ENCODE measurements at places on chromosomes 2 and 18.

- DNase-seq, result no peak
These were observed 3.6 kb downstream of the TTR start for GRCh38 chr18:31595121-31595771.

GRCh38 chr2:46015671-46016070 is 281.5 kb upstream of the EPAS1 start:
- no peak for DNase-seq

DNA sequence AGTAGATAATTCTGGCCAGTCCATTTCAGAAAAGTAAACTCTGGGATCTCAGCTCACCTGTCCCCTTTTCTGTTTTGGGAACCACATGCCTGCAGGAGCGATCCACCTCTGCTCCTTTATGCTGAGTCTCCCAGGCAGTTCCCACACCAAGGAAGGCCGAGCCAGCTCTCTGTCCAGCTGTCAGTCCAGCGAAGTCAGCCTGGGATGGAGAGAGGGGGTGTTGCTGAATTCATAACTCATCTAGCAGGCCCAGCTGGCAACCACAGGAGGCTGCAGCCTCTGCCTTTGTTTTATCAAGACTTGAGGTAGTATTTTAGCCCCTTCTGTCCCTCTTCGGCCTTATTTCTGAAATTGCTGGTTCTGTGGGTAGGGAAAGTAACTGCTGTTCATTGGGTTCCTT is 209.9 kb downstream of the ARL4C start:
- no peak for DNase-seq

GRCh38 chr2:180101846-180102245 is 94.7 kb upstream of the CWC22 start:
- DNase-seq, result no peak

DNA sequence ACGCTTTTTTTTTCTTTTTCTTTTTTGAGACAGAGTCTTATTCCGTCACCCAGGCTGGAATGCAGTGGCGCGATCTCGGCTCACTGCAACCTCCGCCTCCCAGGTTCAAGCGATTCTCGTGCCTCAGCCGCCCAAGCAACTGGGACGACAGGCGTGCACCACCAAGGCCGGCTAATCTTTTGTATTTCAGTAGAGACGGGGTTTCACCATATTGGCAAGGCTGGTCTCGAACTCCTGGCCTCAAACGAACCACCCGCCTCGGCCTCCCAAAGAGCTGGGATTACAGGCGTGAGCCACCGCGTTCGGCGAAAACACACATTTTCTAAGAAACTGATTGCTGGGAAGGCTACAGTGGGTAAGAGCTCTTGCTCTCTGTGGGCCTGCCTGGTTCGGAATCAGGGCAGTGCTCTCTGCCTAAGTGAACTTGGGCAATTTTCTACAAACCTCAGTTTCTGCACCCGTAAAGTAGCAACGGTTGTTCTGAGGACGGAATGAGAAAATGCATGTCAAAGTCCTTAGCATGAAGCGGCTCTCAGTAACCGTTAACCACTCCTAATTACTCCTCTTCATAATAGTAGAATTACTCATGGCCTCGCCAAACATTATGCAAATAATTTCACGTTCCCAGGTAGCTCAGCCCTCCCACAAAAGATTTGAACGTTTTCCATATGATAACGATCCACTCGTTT is 1.0 kb upstream of the PMAIP1 start:
- no peak for DNase-seq

GRCh38 chr18:75135158-75135725 is 73.7 kb downstream of the PTGR3 start:
- no peak for DNase-seq

DNA sequence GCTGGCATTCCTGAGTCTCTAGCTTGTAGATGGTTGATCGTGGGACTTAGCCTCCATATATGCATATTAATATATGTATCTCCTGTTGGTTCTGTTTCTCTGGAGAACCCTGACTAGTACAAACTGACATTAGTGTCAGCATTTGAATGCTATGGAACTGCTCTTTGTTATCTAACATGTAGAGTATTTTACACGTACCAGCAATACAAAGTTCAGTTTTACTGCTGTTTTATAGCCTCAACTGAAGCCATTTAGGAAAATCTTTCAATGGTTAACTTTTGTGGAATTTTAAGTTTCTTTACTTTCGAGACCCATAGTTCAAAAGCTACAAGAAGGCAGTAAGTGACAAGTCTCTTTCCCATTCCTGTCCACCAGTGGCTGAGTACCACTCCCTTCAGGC is 418.4 kb downstream of the NUP35 start:
- no peak for DNase-seq

DNA sequence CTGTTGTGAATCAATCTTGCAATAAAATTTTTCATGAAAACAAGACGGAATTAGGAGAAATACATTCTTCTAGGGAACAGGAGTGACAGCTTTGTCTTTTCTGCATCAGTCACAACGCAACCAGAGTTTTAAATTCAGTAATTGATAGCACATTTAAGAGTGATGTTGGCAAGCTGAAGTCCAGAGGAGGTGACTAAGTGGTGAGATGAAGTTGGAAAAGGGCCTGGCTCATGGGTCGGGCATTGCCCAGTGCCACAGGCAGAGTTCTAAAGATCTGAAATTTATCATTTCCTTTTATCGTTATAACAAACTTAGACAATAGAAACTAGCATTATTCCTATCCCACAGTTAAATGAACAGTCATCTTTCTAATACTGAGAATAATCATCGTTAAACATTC is 764.6 kb upstream of the ZEB2 start:
- no peak for DNase-seq

DNA sequence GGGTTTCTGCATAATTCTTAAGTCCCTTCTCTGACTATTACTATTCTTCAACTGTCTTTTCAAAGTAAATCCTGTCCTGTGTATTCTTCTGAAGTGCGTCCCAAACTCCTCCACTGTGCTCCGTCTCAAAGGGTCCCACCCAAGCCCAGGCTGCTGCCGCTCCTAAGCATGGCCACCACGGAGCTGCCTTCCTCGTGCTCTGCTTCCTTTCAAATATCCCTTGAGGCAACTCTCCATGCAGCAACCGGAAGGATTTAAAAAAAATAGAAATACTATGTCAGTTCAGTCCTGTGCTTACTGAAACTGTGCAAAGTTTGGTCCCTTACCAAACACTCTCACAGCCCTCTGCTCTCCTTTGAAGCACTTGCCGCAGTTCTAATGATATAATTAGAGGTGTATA is 116.1 kb downstream of the NOL10 start:
- no peak for DNase-seq

GRCh38 chr2:173401716-173402326 is 47.1 kb downstream of the CDCA7 start:
- no peak for DNase-seq

GRCh38 chr2:69514406-69514805 is 77.2 kb upstream of the NFU1 start:
- DNase-seq, result no peak

DNA sequence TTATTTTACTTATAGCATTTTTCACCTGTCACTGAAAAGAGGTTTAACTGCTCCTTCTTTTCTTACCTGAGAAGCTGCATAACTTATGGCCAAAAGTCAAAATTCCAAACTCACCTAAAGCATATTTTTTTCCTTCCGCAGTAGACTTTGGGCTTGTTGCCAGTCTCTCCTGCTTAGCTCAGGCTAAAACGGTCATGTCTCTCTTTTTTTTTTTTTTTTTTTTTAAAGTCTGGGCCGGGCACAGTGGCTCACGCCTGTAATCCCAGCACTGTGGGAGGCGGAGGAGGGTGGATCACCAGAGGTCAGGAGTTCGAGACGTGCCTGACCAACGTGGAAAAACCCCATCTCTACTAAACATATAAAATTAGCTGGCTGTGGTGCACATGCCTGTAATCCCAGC is 113.5 kb downstream of the RTN4 start:
- DNase-seq, result no peak

GRCh38 chr2:166958986-166959481 is 70.8 kb downstream of the XIRP2 start:
- no peak for DNase-seq

- DNase-seq, result no peak
These were observed 454.5 kb downstream of the XIRP2 start for GRCh38 chr2:167342769-167343168.

DNA sequence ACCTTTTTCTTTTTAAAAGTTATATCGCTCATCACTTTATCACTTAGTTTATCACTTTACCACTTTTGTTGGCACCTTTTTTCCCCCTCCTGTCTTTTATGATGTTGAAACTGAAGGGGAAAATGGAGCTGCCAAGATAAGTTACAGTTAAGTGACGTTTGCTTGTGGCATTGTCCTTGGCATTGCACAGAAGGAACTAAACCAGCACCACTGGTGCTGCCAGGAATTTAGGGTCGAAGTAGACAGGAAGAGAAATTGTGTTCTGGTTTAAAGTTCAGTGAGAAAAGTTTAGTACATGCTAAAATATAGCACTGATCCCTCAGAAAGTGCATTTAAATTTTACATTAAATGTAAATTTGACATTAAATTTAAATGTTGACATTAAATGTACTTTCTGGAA is 49.9 kb downstream of the MYO1B start:
- DNase-seq, result no peak

- no peak for DNase-seq
These were observed 130.3 kb upstream of the GLI2 start for GRCh38 chr2:120605231-120605935.

DNA sequence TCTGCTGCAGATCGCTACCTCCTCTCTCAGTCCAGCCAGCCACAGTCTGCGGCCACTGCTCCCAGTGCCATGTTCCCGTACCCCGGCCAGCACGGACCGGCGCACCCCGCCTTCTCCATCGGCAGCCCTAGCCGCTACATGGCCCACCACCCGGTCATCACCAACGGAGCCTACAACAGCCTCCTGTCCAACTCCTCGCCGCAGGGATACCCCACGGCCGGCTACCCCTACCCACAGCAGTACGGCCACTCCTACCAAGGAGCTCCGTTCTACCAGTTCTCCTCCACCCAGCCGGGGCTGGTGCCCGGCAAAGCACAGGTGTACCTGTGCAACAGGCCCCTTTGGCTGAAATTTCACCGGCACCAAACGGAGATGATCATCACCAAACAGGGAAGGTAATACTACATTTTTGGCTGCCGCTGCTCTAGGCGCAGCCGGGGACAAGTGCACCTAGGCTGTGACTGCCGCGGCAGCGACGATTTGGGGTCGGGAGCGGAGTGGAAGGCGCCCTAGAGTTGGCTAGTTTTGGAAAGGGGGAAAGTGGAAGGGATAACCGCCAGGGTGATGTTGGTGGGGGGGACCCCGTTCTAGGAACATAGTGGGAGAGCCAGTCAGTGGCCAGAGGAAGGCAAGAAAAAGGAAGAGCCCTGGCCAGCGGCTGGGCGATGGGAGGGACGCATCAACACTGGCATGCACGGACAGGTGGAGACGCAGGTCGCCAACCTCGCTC is 776 bp downstream of the TBR1 start:
- no peak for DNase-seq

- no peak for DNase-seq
These were observed 217.5 kb downstream of the CYP26B1 start for GRCh38 chr2:71930049-71930681.

DNA sequence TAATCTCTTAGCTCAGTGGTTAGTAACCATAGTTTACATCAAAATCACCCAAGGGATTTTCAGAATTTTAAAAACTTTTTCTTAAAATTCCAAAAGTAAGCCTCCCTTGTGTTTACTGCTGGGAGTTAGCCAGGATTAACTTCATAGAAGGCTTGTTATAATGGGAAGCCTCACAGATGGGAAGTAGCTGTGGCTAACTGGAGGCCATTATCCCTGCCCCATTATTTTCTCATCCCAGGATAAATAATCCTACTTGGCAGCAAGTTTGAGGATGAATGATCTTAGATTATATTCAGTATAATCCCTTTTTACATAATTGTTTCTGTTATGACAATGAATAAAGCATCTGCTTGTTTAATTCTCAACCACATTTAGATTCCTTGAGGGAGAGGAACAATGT is 25.5 kb downstream of the PLEK start:
- DNase-seq, result no peak

GRCh38 chr2:86562485-86562921 is 740 bp downstream of the CHMP3 start:
- DNase-seq, result no peak

- DNase-seq, result no peak
These were observed 25.4 kb downstream of the TET3 start for GRCh38 chr2:74010087-74010541.

All from activated naive CD8-positive, alpha-beta T cell treated with anti-CD3 and anti-CD28 coated beads for 36 hours (primary cell).